Gastrocnemius medialis (tissue), 4 donors: ENCODE measurements at places on chromosomes 11 and 22. TPM values are rescaled to one million over a fixed set of nuclear protein-coding genes. Genes with fewer than 3 reads are reported as not detected.
A peak's percentile ranks its signal among the peaks of the same experiment; 100 is the strongest.

The KCTD14 gene
- total RNA-seq, result not detected

- DNase-seq, result no peak
- no peak overlapping the region for H3K27ac ChIP-seq
- no peaks in the 10 kb centered on the region for H3K4me1 ChIP-seq
- no peaks in the 10 kb centered on the region for H3K36me3 ChIP-seq
- H3K27me3 ChIP-seq, result no peaks in the 10 kb centered on the region
Observed at GRCh38 chr11:35293035-35293434, 126.3 kb downstream of the SLC1A2 start.

DNA sequence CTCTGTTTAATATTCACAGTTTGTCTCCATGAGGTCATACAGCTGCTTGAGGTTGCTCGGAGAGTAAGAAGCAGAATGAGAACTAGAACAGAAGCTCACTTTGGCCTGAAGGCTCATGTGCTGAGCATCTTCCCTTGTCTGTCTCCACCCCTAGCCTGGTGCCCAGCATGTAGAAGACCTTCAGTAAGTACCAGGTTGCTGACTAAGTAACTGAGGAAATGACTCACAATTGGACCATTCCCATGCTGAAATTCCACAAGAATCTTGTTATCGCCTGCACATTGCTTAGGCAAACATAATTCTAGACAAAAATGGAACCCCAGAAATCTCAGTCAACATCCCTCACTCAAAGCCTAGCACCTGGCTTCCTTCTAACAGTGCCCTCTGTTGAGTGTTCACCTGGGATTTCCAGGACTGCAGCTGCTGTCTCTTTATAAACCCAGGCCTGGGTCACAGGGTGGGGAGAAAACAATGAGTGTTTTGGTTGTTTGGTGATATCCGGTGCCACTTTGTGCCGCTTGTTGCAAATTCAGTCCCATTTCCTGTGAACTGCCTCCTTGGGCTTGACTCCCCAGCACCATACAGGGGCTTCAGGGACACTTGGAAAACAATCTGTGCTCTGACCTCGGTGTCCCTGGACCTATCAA, 406.8 kb downstream of the ETS1 start:
- DNase-seq, result no peak
- H3K4me3 ChIP-seq, result no peak overlapping the region
- no peak overlapping the region for H3K27ac ChIP-seq
- no peaks in the 10 kb centered on the region for H3K36me3 ChIP-seq
- H3K4me1 ChIP-seq, result no peaks in the 10 kb centered on the region

DNA sequence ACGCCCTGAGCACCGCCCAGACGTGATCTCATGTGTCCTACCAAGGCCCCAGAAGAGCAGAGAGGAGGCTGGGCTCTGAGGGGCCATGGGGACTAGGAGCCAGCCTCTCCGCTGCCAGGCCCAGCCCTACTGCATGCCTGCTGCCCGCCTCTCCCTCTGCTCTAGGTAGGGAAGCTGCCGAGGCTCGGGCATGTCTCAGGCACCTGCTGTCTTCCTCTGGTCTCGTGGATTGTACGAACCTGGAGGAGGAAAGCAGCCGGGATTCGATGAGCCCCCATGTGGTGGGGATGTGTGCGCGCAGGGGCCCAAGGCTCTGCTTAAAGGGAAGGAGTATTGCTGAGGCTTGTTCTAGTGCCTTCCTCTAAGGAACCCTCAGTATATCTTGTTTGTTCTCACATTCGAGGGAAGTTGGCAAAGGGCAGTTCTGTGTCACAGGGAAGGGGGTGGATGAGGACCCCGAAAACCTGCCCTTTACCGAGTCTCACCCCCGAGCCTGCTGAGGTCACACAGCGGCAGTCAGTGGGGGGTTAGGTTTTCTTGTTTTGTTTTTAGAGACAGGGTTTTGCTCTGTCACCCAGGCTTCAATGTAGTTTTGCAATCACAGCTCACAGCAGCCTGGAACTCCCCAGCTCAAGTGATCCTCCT, 21.2 kb downstream of the DAGLA start:
- peak; percentile 40 for DNase-seq
- peak overlapping the region; percentile 97 for H3K27ac ChIP-seq
- peaks cover 53% of the 10 kb centered on the region for H3K4me1 ChIP-seq
- no peaks in the 10 kb centered on the region for H3K27me3 ChIP-seq
- no peaks in the 10 kb centered on the region for H3K36me3 ChIP-seq

The NAALAD2 gene
- total RNA-seq, result not detected

DNA sequence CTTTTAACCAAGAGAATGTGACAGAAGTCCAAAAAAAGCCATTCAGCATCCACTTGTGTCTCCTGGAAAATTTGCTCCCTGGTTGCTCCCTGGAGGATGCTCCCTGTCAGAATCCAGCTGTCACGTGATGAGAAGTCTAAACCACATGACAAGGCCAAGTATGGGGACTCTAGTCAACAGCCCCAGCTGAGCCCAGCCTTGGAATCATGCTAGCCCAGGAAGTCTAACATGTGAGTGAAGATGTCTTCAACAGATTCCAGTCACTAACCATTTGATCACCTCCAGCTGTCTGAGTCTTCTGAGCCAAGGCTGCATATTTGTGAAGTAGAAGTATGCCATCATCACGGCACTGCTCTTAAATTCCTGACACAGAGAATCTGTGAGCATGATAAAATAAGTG, 4.2 kb downstream of the OR56B4 start:
- H3K27me3 ChIP-seq, result no peaks in the 10 kb centered on the region
- no peaks in the 10 kb centered on the region for H3K4me1 ChIP-seq
- H3K36me3 ChIP-seq, result no peaks in the 10 kb centered on the region
- H3K27ac ChIP-seq, result no peak overlapping the region
- H3K4me3 ChIP-seq, result no peak overlapping the region

- no peak for DNase-seq
- H3K27ac ChIP-seq, result no peak overlapping the region
- no peaks in the 10 kb centered on the region for H3K4me1 ChIP-seq
- no peaks in the 10 kb centered on the region for H3K36me3 ChIP-seq
- no peaks in the 10 kb centered on the region for H3K27me3 ChIP-seq
Observed at GRCh38 chr11:93059117-93059957, 89.9 kb downstream of the MTNR1B start.
